Activated CD4-positive, alpha-beta memory T cell treated with anti-CD3 and anti-CD28 coated beads for 36 hours (primary cell): ENCODE measurements at places on chromosomes 1 and 21. TPM values are rescaled to one million over a fixed set of nuclear protein-coding genes. Genes with fewer than 3 reads are reported as not detected.

DNA sequence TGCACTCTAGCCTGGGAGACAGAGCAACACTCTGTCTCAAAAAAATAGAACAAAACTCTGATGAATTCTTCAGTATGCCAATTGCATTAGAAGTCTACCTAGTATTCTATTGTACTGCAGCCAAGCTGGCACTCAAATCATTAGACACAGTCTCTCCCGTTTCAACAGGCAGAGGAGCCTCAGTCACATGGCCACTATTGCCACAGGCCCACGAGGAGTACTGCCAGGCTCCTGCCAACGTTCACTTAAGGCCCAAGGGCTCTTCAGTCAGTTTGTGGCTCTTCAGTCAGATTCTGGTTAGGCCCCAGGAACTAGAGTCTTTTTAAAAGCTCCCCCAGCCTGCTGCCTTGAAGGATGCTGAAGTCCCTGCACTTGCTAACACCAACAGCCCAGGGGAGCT lies 73.4 kb downstream of the SH3BGR start:
- no peak for DNase-seq
- peaks cover 7% of the 10 kb centered on the region for H3K27me3 ChIP-seq
- H3K4me3 ChIP-seq = no peak overlapping the region
- H3K4me1 ChIP-seq = no peaks in the 10 kb centered on the region

- H3K4me1 ChIP-seq = no peaks in the 10 kb centered on the region
- DNase-seq = no peak
- no peaks in the 10 kb centered on the region for H3K36me3 ChIP-seq
- no peaks in the 10 kb centered on the region for H3K27me3 ChIP-seq
- no peak overlapping the region for H3K27ac ChIP-seq
Observed at GRCh38 chr1:39779137-39779536, 8.0 kb upstream of the OXCT2 start.

- no peak for DNase-seq
- H3K36me3 ChIP-seq = no peaks in the 10 kb centered on the region
- H3K4me1 ChIP-seq = peaks cover 22% of the 10 kb centered on the region
- no peak overlapping the region for H3K27ac ChIP-seq
- H3K4me3 ChIP-seq = no peak overlapping the region
Observed at GRCh38 chr1:225908773-225909172, 15.3 kb downstream of the PYCR2 start.

- no peak overlapping the region for H3K27ac ChIP-seq
- no peaks in the 10 kb centered on the region for H3K27me3 ChIP-seq
- no peaks in the 10 kb centered on the region for H3K4me1 ChIP-seq
- H3K36me3 ChIP-seq = no peaks in the 10 kb centered on the region
- no peak overlapping the region for H3K4me3 ChIP-seq
- DNase-seq = no peak
Observed at GRCh38 chr21:22795091-22795490, 1796.9 kb downstream of the NCAM2 start.

DNA sequence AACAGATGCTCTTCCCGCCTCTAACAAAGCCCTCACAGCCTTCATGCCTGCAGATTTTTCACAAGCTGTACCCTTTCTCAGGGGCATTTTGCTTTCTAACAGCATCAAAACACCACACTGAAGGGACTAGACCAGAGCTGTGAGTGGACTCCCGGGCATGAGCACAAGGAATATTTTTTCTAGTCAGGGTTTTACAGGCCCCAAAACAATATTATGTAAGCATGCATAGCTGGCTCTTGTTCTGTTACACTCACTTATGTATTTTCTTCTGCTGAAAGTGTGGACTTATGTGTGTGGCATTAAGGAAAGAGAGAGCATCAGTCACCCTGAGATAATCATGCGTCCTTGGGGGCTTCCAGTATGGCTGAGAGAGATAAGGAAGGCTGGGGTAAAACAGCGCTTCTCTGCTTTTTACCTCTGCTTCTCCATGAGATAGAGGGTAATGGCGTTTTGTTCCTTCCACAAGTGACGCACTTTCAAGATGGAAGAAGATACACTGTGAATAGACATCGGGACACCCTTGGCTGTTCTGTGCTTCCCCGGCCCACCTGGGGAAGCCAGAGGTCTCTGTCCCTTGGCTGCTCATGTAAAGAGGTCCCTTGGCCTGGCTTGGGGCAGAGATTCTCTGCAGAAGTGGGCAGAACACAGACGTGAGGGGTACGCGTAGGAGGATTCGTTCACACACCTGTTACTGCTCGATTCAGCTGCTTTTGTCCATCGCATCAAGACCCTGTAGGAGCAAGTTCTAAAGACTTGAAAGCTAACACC lies 266.7 kb upstream of the RAB4A start:
- no peaks in the 10 kb centered on the region for H3K27me3 ChIP-seq
- H3K36me3 ChIP-seq = no peaks in the 10 kb centered on the region
- peaks cover 7% of the 10 kb centered on the region for H3K4me1 ChIP-seq
- no peak overlapping the region for H3K4me3 ChIP-seq

- no peaks in the 10 kb centered on the region for H3K4me1 ChIP-seq
- H3K36me3 ChIP-seq = no peaks in the 10 kb centered on the region
- no peak overlapping the region for H3K27ac ChIP-seq
- no peaks in the 10 kb centered on the region for H3K27me3 ChIP-seq
- DNase-seq = no peak
Observed at GRCh38 chr1:192399161-192399560, 82.4 kb downstream of the RGS21 start.

- no peak overlapping the region for H3K4me3 ChIP-seq
- H3K27me3 ChIP-seq = peaks cover 17% of the 10 kb centered on the region
- no peaks in the 10 kb centered on the region for H3K4me1 ChIP-seq
- DNase-seq = no peak
Observed at GRCh38 chr1:29426701-29427279, 190.5 kb downstream of the PTPRU start.

DNA sequence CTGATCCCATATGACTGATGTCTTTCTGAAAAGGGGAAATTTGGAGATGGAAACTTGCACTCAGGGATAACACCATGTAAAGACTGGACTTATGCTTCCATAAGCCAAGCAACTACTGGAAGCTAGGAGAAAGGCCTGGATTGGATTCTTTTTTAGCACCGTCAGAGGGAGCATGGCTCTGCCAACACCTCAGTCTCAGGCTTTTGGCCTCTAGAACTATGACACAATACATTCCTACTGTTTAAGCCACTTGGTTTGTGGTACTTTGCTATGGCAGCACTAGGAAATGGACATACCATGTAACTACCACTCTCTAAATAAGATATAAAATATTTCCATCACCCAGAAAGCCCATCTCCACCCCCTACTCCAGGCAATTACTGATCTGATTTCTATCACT lies 139.7 kb downstream of the CYYR1 start:
- H3K27me3 ChIP-seq = no peaks in the 10 kb centered on the region
- no peaks in the 10 kb centered on the region for H3K4me1 ChIP-seq
- no peak overlapping the region for H3K4me3 ChIP-seq
- H3K27ac ChIP-seq = no peak overlapping the region
- DNase-seq = no peak

DNA sequence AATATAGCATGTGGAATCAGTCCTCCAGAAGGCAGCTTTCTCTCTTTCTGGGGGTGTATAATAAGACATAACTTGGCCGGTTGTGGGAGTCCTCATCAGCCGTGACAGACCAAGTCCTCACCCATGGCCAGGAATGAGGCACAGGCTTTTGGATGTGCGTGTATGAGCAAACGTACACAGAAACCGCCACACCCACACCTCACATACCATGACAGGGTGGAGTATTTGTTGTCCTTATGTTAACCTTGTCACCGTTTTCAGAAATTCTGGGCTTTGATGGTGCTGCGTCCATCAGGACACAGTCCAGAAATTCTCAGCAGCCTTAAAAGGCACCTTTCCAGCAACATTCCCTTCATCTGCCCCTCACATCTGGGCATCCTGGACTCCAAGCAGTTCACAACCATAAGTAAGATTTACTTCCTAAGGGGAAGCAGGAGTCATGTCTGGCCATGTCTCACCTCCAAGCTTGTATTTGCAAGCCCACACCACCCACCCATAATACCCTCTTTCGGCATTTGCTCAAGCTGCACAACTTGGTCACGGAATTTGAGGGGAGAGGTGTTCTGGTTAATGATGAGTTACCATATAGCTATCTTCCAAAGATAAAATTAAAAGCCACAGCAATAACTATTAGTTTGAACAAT lies 12.4 kb downstream of the C1orf116 start:
- H3K27me3 ChIP-seq = peaks cover 7% of the 10 kb centered on the region
- no peaks in the 10 kb centered on the region for H3K4me1 ChIP-seq
- no peak for DNase-seq
- no peak overlapping the region for H3K27ac ChIP-seq
- H3K36me3 ChIP-seq = no peaks in the 10 kb centered on the region

DNA sequence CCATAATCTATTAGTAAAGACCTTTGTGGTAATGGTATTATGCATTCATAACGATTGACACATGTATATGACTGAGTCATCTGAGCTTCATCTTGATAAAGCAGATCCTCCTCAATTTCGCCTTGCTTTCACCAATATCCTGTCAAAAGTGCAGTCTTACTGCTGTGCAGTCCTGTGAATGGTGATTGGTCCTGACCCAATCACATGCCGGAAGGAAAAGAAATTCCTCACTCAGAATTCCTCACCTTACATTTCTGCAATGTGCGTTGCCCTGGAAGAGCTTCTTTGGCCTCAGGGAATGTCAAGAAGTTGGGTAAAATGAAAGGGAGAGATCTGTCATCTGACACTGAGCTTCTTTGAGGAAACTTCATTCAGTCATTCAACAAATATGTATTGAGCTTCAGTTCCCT lies 121.0 kb upstream of the TSPAN2 start:
- H3K27ac ChIP-seq = no peak overlapping the region
- H3K4me3 ChIP-seq = no peak overlapping the region
- H3K4me1 ChIP-seq = no peaks in the 10 kb centered on the region
- no peaks in the 10 kb centered on the region for H3K36me3 ChIP-seq

- no peaks in the 10 kb centered on the region for H3K27me3 ChIP-seq
- no peaks in the 10 kb centered on the region for H3K36me3 ChIP-seq
- no peak for DNase-seq
Observed at GRCh38 chr1:199174336-199174735, 535.5 kb downstream of the PTPRC start.

- H3K4me1 ChIP-seq = peaks cover 5% of the 10 kb centered on the region
- no peak overlapping the region for H3K4me3 ChIP-seq
- H3K36me3 ChIP-seq = peaks cover 51% of the 10 kb centered on the region
Observed at GRCh38 chr1:186325239-186325638, 49.8 kb downstream of the TPR start.

GRCh38 chr1:231817801-231818200 lies 191.2 kb downstream of the DISC1 start:
- no peak overlapping the region for H3K4me3 ChIP-seq
- peaks cover 18% of the 10 kb centered on the region for H3K36me3 ChIP-seq
- H3K27me3 ChIP-seq = no peaks in the 10 kb centered on the region
- no peak overlapping the region for H3K27ac ChIP-seq
- no peak for DNase-seq

- no peaks in the 10 kb centered on the region for H3K27me3 ChIP-seq
- no peak for DNase-seq
- H3K27ac ChIP-seq = no peak overlapping the region
- no peaks in the 10 kb centered on the region for H3K36me3 ChIP-seq
- H3K4me1 ChIP-seq = peaks cover 2% of the 10 kb centered on the region
Observed at GRCh38 chr1:1299686-1300351, 7.9 kb downstream of the ACAP3 start.

DNA sequence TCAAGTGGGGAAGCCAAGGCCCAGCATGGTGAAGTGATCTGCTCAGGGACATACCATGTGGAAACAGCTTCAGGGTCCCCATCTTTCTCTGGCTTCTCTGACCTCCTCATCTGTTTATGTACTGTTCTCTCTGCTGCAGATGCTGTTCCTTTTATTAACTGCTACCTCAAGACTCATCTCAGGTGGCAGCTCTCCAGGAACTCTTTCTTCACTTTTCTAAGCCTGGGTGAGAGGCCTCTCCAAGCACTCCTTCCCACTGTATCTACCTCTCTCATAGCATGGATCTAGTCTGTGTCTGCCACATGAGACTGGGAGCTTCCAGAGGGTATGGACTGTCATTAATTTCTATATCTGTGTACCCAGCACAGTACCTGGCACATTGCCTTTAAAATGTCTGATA lies 73.4 kb upstream of the PPM1J start:
- H3K27ac ChIP-seq = no peak overlapping the region
- no peaks in the 10 kb centered on the region for H3K36me3 ChIP-seq
- no peak for DNase-seq
- no peak overlapping the region for H3K4me3 ChIP-seq

- H3K27ac ChIP-seq = peak overlapping the region; percentile 83
- no peaks in the 10 kb centered on the region for H3K27me3 ChIP-seq
- peaks cover 48% of the 10 kb centered on the region for H3K36me3 ChIP-seq
- peak overlapping the region; percentile 33 for H3K4me3 ChIP-seq
- peaks cover 69% of the 10 kb centered on the region for H3K4me1 ChIP-seq
- peak; percentile 74 for DNase-seq
Observed at GRCh38 chr1:206905295-206906164, 8.3 kb downstream of the IL24 start.

GRCh38 chr1:3365523-3366125 lies 88.8 kb upstream of the ARHGEF16 start:
- peaks cover 12% of the 10 kb centered on the region for H3K27me3 ChIP-seq
- H3K36me3 ChIP-seq = no peaks in the 10 kb centered on the region
- no peaks in the 10 kb centered on the region for H3K4me1 ChIP-seq
- no peak for DNase-seq
- no peak overlapping the region for H3K4me3 ChIP-seq
- no peak overlapping the region for H3K27ac ChIP-seq

DNA sequence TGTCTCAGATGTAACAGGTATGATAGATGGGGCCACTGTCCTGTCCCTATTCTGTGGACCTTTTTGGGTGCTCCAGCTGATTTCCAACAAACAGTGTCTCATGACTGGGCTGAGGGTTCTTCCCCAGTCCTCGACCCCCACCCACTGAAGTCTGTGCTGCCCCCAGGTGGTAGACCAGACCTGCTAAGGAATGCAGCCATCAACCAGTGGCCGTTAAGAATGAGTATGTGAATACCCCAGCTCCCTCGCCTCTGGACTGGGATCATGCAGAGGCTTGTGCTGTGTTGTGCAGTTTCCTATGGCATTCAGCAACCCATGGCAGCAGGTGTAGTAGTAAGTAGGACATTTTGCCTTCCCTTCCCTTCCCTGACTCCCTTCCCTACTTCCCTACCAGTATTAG lies 183.1 kb upstream of the KAZN start:
- no peak overlapping the region for H3K4me3 ChIP-seq
- no peaks in the 10 kb centered on the region for H3K36me3 ChIP-seq
- H3K27me3 ChIP-seq = peaks cover 5% of the 10 kb centered on the region
- no peak overlapping the region for H3K27ac ChIP-seq
- H3K4me1 ChIP-seq = no peaks in the 10 kb centered on the region

PCBP3 gene
- 6.6 TPM for total RNA-seq

SYTL1 gene
- 27.3 TPM for total RNA-seq

CR1L gene
- not detected for total RNA-seq

FMO2 gene
- not detected for total RNA-seq

PDZK1 gene
- total RNA-seq = not detected

ACTL8 gene
- total RNA-seq = not detected

DDAH1 gene
- total RNA-seq = not detected

PCSK9 gene
- not detected for total RNA-seq

TCP10L gene
- 0.65 TPM for total RNA-seq

IQGAP3 gene
- total RNA-seq = 16.9 TPM

CHI3L1 gene
- total RNA-seq = not detected

AJAP1 gene
- total RNA-seq = not detected

RGL1 gene
- 1.8 TPM for total RNA-seq

PKNOX1 gene
- 18.0 TPM for total RNA-seq

IVNS1ABP gene
- total RNA-seq = 133 TPM

RGS4 gene
- total RNA-seq = not detected
